ENCODE measurements at places on chromosomes 1 and 21.
A peak's percentile ranks its signal among the peaks of the same experiment; 100 is the strongest.

GRCh38 chr1:41957568-41957967 is 38.8 kb upstream of the HIVEP3 start:
- H3K27me3 ChIP-seq: no peaks in the 10 kb centered on the region
- H3K36me3 ChIP-seq: no peaks in the 10 kb centered on the region
- no peak for DNase-seq

DNA sequence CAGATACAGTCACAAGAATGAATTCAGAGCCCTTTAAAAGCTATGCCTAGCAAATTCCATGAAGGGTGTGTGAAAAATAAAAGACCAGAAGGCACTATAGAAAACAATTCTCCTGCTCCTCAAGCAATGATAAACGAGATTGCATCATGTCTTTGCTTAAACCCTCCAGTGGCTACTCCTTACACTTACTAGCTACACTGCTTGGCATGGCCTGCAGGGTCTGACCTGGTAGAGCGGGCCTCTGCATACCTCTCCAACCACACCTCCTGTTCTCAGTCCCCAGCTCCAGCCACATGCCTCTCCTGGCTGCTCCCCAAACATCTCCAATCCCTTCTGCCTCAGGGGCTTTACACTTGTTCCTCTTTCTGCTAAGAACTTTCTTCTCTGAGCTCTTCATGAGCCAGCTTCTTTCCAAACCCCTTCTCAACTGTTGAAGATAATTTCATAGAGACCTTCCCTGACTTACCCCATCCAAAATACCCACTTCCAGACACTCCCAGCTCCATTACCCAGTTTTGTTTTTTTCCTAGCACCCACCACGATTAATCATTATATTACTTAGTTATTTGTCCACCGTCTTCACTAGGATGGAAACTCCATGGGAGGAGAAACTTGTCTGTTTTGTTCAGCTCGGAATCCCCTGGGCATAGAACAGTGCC is 11.2 kb upstream of the CREG1 start:
- no peak overlapping the region for H3K27ac ChIP-seq
- no peak overlapping the region for H3K4me3 ChIP-seq
- H3K4me1 ChIP-seq: peaks cover 3% of the 10 kb centered on the region
- DNase-seq: no peak
- no peaks in the 10 kb centered on the region for H3K27me3 ChIP-seq

- no peak overlapping the region for H3K27ac ChIP-seq
- no peak for DNase-seq
- H3K4me3 ChIP-seq: no peak overlapping the region
These were observed 4.8 kb upstream of the SFN start for GRCh38 chr1:26858160-26858559.

DNA sequence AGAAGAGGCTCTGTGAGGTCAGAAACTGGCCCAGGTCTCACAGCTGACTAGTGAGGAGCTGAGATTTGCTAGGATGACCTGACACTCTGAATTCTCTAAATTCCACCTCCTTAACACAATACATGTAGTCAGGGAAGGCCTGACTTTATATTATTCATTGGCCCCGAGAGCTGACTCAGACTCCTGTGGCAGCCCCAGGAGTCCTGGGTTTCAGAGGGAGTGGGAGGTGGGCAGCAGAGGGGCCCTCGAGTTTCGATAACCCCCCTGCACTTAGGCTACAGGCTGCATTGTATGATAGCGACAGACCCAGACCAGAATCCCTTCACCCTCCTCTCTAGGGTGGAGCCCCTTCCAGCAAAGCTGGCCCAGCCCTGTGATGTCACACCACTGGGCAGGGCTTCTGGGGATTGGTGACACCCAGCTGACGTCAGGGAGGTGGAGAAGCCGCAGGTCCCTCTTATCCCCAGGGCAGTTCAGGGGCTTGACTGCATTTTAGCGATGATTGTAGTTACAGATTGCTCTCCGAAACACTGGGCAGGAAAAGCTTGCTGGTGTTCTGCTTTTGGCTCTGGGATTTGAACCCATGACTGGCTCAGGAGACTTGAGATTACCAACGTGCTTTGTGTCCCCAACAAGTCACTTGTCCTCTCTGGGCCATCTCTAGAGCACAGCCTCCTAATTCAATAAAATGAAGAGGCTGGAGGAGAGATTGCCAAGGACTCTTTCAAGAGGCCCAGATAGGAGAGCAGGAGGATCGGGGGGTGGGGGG is 17.0 kb upstream of the GPR37L1 start:
- H3K36me3 ChIP-seq: no peaks in the 10 kb centered on the region
- no peaks in the 10 kb centered on the region for H3K27me3 ChIP-seq
- peak; percentile 75 for DNase-seq
- peaks cover 37% of the 10 kb centered on the region for H3K4me1 ChIP-seq
- peak overlapping the region; percentile 85 for H3K27ac ChIP-seq

DNA sequence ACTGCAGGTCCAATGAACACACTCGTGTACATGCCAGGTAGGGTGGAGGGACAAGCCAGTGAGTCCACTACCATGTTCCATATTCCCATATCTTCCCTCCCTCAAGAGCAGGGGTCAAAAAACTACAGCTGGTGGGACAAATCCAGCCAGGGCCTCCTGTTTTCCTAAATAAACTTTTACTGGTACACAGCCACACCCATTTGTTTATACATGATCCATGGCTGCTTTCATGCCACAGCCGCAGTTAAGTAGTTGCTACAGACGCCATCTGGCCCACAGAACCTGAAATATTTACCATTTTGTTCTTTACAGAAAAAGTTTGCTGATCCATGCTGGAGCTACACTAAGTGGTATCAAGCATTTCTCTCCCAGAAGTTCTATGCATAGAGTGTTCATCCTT is 42.4 kb downstream of the CASQ2 start:
- peaks cover 7% of the 10 kb centered on the region for H3K4me1 ChIP-seq
- DNase-seq: no peak
- H3K27ac ChIP-seq: no peak overlapping the region
- H3K36me3 ChIP-seq: no peaks in the 10 kb centered on the region
- H3K4me3 ChIP-seq: no peak overlapping the region

DNA sequence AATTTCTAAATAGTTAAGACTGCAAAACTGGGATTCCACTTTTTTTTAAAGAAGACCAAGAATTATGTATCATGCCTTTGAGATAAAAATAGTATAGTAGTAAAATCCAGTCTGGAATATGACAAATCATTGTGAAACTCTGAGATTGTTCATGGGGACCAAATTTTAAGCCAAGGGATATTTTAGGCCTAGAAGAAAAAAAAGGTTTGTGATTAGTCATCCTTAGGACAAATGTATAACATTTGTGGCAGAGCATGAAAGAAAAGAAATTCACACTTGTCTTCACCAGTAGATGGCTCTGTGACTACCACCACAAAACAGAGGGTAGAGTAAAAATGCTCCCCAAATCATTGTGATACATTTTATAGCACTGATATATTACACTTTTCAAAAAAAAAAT is 226.1 kb downstream of the KCTD3 start:
- no peak overlapping the region for H3K4me3 ChIP-seq
- no peak overlapping the region for H3K27ac ChIP-seq
- H3K36me3 ChIP-seq: no peaks in the 10 kb centered on the region
- H3K4me1 ChIP-seq: no peaks in the 10 kb centered on the region
- DNase-seq: no peak
- H3K27me3 ChIP-seq: no peaks in the 10 kb centered on the region

DNA sequence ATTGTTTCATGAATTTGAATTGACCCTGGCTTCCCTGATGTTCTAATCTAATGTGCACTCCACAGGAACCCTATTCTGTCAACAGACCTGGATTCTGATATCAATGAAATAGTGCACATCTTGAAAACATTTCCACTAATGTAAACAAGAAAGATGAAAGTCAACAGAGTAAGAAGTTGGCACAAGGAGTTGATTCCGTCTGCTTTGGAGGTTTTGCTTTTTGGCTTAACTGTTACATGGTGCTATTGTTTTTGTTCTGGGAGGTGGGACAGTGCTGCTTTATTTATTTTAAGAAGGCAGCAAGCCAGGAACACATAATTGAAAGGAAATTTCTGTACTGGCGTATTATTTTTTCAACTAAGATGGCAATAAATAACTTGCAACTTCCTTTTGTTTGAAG is 73.3 kb downstream of the LEPR start:
- no peaks in the 10 kb centered on the region for H3K27me3 ChIP-seq
- H3K36me3 ChIP-seq: no peaks in the 10 kb centered on the region
- H3K27ac ChIP-seq: no peak overlapping the region
- no peak overlapping the region for H3K4me3 ChIP-seq
- DNase-seq: no peak

DNA sequence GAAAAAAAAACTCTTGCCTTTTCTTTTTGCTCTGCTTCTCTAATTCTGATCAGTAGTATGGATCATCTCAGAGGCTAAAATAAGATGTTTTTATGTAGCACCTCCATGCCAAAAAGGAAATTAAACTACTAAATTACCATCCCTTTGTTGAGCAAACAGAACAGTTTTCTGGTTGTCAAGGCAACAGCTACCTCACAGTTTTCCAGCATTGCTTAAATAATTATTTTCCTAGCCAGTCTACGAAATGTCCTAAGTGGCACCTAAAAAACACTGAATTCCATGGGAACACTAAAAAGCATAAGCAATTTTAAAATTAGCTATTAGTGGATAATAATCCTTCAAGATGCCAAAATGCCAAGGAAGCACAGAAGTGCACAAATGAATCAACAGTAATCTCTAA is 61.7 kb downstream of the ARID4B start:
- peaks cover 19% of the 10 kb centered on the region for H3K4me1 ChIP-seq
- H3K36me3 ChIP-seq: no peaks in the 10 kb centered on the region
- H3K27ac ChIP-seq: no peak overlapping the region
- H3K4me3 ChIP-seq: no peak overlapping the region
- no peak for DNase-seq

- peaks cover 9% of the 10 kb centered on the region for H3K4me1 ChIP-seq
- no peaks in the 10 kb centered on the region for H3K27me3 ChIP-seq
- no peaks in the 10 kb centered on the region for H3K36me3 ChIP-seq
- no peak overlapping the region for H3K4me3 ChIP-seq
- H3K27ac ChIP-seq: no peak overlapping the region
- no peak for DNase-seq
These were observed 67.6 kb upstream of the EDEM3 start for GRCh38 chr1:184822267-184822666.

GRCh38 chr1:21089731-21090130 is 87.0 kb downstream of the EIF4G3 start:
- no peak for DNase-seq
- H3K27ac ChIP-seq: no peak overlapping the region
- peaks cover 36% of the 10 kb centered on the region for H3K36me3 ChIP-seq
- H3K27me3 ChIP-seq: no peaks in the 10 kb centered on the region
- H3K4me1 ChIP-seq: no peaks in the 10 kb centered on the region

DNA sequence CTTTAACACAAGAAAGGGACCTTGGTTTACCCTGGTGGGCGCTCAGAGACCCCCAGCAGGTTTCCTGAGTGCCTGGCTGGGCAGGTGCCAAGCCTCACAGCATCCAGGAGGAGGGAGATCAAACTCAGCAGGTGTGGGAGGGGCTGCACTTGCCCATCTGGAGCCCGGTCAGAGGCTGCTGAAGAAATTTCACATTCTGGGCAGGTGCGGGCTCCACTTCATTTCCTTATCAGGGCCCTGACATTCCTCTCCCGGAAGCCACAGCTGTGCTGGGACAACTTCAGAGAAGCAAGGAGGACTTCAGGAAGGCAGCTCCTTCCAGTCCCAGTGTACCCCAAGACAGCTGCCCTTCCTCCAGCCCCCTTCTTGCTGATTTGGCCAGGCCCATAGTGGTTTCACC is 82.9 kb downstream of the ITPKB start:
- H3K36me3 ChIP-seq: no peaks in the 10 kb centered on the region
- peaks cover 59% of the 10 kb centered on the region for H3K4me1 ChIP-seq
- DNase-seq: no peak
- H3K27me3 ChIP-seq: no peaks in the 10 kb centered on the region
- no peak overlapping the region for H3K4me3 ChIP-seq

DNA sequence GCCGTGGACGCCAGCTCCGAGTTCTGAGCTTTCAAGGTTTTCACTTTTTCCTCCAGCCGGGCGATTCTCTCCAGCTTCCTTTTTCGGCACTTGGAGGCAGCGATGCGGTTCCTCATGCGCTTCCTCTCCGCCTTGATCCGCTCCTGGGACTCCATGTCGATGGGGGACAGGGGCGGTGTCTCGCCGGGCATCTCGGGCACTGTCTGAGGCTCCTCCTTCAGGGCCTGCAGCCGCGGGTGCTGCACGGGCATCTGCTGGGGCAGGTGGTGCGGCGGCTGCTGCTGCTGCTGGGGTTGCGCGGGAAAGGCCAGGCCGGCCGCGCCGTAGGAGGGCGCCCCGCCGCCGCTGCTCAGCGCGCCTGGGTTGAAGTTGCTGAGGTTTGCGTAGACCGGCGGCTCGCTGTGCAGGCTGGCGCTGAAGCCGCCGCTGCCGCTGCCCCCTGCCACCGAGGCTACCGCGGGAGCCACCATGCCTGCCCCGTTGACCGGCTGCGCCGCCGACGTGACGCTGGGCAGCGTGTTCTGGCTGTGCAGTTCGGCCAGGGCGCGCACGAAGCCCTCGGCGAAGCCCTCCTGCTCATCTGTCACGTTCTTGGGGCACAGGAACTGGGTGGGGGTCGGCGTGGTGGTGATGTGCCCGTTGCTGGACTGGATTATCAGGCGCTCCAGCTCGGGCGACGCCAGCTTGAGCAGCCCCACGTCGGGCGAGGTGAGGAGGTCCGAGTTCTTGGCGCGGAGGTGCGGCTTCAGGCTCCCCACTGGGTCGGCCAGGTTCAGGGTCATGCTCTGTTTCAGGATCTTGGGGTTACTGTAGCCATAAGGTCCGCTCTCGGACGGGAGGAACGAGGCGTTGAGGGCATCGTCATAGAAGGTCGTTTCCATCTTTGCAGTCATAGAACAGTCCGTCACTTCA is 1.4 kb downstream of the JUN start:
- DNase-seq: peak; percentile 48
- peak overlapping the region; percentile 68 for H3K4me3 ChIP-seq
- H3K27me3 ChIP-seq: peaks cover 32% of the 10 kb centered on the region
- H3K4me1 ChIP-seq: peaks cover 9% of the 10 kb centered on the region
- H3K36me3 ChIP-seq: no peaks in the 10 kb centered on the region
- no peak overlapping the region for H3K27ac ChIP-seq

GRCh38 chr21:24395320-24395923 is 1211.9 kb downstream of the MRPL39 start:
- H3K27ac ChIP-seq: no peak overlapping the region
- H3K36me3 ChIP-seq: no peaks in the 10 kb centered on the region
- peaks cover 3% of the 10 kb centered on the region for H3K4me1 ChIP-seq
- H3K27me3 ChIP-seq: no peaks in the 10 kb centered on the region
- no peak overlapping the region for H3K4me3 ChIP-seq

DNA sequence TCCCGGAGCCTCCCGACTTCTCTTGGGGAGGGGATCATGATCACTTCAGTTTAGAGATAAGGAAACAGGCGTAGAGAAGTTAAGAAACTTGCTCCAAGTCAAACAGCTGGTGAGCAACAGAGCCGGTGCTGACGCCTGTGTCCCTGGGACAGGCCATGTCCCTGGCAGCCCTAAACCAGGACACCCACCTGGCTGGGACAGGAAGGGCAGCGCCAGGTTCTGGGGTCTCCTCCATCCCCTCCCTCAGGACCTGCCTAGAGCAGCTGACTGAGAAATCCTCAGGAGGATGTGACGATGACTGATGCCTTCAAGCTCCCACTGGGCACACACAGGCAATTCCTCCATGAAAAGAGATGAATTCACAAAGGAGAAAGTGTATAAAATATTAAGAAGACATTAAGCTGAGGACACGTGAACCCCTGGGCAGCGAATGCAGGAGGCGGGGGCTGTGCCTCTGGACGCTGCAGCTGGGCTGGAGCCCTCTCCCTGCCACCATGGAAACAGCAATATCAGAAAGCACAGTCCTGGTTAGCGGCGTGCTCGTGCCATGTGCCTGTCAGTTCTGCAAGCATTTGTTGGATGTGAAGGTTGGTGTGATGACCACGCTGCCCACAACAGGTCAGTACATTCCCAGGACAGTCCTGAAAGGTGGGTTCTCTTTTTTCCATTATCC is 40.1 kb upstream of the C1orf174 start:
- peaks cover 10% of the 10 kb centered on the region for H3K4me1 ChIP-seq
- DNase-seq: no peak
- H3K27me3 ChIP-seq: no peaks in the 10 kb centered on the region
- H3K36me3 ChIP-seq: no peaks in the 10 kb centered on the region
- H3K27ac ChIP-seq: no peak overlapping the region
- H3K4me3 ChIP-seq: no peak overlapping the region
